ENCODE measurements at places on chromosomes 16 and 17.

- no peak for DNase-seq
Observed at GRCh38 chr17:7025245-7025644, 2.4 kb downstream of the BCL6B start.

DNA sequence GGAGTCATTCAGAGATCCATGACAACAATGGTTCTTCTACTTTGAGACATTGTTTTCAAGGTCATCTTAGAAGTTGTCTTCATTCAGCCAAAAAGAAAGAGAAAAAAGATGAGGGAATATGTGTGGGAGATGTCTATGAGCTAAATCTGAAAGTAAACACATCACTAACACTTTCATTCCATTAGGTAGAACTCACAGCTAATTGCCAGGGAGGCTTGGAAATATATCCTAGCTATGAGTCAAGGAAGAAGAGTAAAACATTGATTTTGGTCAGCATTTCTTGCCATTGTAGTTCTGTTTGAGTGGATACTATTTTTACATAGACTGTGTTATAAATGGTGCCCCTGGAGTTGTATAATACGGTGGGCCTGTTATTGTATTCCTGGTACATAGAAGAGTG, 316.4 kb upstream of the MYOCD start:
- DNase-seq = no peak

- peak; percentile 86 for DNase-seq
Observed at GRCh38 chr17:77451245-77451893, 310.6 kb downstream of the SEC14L1 start.

GRCh38 chr17:76076146-76076764, 1.7 kb downstream of the GALR2 start:
- DNase-seq = no peak

DNA sequence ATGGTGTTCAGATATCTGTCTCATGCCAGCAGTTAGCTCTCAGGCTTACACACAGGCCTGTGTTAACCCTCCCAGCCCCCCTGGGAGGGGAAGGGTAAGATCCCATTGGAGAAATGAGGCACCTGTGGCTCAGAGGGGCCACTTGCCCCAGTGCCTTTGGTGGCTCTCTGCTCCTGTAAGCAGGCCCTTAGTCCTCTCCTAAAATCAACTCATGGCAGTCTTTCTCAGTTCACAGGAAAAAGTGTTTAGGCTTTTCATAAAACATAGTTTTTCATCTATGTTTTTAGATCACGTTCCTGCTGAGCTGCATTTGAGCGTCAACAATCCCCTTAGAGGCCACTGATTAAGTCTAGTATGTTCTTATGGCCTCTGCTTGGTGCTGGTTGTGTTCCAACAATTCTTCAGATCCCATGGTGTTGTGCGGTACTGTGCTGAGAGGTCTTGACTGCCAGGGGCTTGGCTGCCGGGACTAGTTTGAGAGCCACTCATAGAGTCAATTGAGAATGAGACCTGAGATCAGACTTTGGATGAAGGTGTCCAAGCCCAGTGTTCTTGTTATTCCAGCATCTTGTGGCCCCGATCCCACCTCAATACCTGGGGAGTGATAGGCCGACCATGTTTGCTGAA, 10.6 kb downstream of the TAOK2 start:
- no peak for DNase-seq

- DNase-seq = no peak
Observed at GRCh38 chr17:31452561-31453110, 61.2 kb downstream of the RAB11FIP4 start.

GRCh38 chr16:67415872-67416793, at the start of gene ZDHHC1:
TSS of gene ZDHHC1 (minus strand) at chr16:67416477. CDS start at chr16:67407775, 8,702 bp downstream.
- peak; percentile 86 for DNase-seq

GRCh38 chr17:17768424-17769088, 68.2 kb downstream of the SREBF1 start:
- DNase-seq = no peak

DNA sequence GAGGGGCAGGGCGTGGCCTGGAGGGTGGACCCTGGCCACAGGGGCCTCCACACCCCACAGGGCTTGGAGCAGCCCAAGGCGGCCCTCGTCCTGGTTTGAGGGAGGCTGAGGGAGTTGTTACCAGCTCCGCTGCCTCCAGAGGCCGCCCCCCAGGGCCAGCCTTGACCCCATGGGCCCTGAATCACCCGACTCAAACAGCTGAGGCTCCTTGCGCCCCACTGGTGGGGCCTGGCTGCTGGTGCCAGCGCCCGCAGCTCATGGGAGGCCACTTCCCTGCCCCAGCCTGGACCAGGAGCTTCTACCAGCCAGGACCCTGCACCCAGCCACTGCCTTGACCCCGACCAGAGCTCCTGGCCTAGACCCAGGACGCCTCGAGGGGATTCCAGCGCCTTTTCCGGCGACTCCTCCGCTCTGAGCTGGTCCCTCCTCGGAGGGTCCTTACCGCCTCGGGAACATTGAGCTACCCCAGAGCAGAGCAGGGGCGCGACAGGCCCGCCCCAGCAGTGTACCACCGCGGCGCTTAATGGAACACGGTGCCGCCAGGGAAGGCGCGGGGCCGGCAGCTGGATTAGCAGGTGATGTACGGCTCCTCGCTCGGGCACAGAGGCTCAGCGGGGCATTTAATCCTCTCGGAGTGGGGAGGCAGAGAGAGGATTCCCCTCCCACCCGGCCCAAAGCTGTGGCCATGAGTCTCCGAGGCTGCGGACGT, 37.2 kb downstream of the GSE1 start:
- DNase-seq = no peak

DNA sequence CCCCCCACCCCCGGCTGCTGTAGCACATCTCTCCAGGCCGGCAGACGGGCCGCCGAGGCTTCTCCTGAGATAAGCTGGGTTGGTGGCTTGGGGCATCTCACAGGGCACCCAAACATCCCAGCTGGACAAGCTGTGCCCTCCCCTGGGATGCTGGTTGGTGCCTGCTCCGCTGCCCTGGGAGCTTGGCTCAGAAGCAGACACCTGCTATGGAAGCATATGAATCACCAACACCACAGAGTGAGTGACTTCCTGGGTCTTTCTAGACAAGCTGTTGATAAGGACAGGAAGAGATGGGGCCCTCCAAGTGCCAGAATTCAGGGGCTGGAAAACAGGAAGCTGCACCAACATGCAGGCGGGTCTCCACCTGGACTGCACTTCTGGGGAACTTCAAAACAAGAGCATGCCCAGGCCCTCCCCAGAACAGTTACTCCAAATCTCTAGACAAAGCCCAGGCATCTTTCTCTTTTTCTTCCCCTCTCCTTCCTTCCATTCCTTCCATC, 13.7 kb downstream of the C16orf95 start:
- DNase-seq = no peak

- DNase-seq = no peak
Observed at GRCh38 chr16:10501016-10501607, 79.3 kb downstream of the EMP2 start.

DNA sequence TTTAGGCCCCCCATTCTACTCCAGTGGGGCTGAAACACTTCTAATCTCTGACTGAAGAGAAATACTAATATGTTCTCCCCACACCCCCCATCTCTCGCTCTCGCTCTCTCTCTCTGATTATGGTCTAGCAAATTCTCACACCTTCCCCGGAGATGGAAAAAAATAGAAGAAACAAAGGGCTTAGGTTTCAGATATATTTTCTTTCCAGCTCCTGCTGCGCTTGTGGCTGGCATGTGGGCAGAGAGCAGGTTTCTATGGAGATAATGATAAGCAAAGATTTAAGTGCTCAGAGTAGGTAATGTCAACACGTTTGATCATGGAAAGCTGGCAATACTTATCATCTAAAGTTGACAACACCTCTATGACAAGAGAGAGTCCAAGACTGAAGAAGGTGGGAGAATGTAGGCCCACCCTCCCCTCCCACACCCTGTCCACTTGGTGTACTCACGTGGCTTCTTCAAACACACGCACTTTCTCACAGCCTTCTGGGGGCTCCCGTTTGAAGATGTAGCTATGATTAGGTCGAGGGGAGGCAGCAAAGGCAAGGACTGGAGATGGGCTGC, 8.0 kb upstream of the SLC35B1 start:
- DNase-seq = no peak

- DNase-seq = no peak
Observed at GRCh38 chr17:67601897-67602296, 115.8 kb upstream of the NOL11 start.

GRCh38 chr17:1894753-1895339, 65.0 kb downstream of the RPA1 start:
- no peak for DNase-seq

- DNase-seq = no peak
Observed at GRCh38 chr16:72099377-72099818, 5.8 kb downstream of the DHX38 start.

DNA sequence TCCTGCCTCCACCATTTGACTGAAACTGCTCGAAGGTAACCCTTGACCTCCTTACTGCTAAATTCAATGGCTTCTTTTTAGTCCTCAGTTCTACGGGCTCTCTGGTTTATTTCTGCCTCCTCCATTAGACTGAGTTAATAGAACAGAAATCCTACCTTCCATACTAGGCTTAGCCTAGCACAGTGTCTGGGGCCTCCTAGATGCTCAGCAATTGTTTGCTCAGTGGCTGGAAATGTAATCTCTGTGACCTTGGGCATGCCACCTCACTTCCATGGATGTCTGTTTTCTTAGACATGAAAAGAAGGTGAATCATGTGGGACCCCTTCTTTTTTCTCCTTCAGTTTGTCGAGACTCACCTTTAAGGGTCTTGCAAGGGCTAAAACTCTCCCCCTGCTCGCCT, 19.7 kb downstream of the NXPH3 start:
- DNase-seq = no peak

All from left hindlimb (tissue), 1 donor.